ENCODE measurements at places on chromosomes 2 and 18.
A peak's percentile ranks its signal among the peaks of the same experiment; 100 is the strongest.

DNA sequence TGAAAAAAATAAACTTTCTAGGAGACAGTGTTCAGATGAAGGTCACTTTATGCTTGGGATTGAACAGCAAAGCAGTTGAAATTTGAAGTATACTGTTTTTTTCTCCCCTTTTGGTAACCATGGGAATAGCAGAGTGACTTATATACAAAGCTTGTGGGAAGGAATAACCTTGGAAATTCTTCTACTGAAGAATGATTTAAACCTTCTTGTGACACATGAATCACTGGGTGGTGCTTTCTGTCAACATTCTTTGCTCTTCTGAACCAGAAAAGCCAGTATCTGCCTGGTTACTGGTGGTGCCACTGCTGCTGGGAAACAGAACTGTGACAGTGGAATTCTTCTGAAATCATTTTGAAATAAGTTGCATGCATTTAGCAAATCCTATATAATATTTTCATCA, 39.4 kb upstream of the RND3 start:
- DNase-seq, result no peak

DNA sequence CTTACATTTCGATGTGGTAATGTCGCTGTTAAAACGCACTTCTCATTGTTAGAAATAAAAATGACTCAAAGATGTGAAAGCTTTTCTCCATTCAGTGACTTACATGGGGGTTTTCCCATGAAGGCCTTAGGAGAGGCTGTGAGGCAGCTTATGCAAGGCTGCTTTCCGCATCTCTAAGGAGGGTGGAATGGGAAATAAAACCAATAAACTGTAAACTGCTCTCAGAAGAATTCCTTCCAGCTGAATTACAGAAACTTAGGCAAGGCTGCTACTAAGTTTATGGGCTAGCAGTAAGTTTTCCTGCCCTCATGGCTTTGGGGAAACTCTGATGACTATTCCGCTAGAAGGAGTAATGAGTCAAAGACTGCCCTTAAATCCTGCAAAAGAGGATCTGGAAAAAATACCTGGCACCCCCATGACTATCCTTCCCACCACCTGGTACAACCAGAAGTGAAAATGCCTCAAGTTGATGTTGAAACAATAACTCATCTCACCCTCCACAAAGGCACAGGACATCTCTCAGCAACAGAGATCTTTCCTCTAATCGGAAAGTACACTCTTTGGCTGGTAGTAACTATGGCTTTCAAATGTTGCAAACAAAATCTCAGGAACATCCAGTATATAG, 97.7 kb upstream of the SMAD7 start:
- DNase-seq, result no peak

DNA sequence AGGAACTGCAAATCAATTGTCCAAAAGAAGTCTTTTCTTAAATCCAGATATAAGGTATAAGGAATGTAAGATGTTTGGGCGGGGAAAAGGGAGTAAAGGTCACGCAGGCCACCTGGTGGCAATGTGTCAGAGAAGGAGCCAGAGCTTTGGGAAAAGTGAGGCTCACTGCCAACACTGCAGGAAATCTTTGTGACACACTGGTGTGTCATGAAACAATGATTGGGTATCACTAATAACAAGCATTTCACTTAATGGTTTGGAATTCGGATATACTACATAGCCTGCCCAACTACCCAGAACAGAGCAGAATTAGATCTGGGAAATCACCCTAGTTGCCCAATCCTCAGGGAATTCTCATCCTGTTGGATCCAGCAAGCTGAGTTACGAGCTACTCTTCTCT, 61.0 kb downstream of the RBMS1 start:
- DNase-seq, result no peak

- DNase-seq, result peak; percentile 53
Observed at GRCh38 chr2:207531032-207531952, 1.5 kb downstream of the CREB1 start.

DNA sequence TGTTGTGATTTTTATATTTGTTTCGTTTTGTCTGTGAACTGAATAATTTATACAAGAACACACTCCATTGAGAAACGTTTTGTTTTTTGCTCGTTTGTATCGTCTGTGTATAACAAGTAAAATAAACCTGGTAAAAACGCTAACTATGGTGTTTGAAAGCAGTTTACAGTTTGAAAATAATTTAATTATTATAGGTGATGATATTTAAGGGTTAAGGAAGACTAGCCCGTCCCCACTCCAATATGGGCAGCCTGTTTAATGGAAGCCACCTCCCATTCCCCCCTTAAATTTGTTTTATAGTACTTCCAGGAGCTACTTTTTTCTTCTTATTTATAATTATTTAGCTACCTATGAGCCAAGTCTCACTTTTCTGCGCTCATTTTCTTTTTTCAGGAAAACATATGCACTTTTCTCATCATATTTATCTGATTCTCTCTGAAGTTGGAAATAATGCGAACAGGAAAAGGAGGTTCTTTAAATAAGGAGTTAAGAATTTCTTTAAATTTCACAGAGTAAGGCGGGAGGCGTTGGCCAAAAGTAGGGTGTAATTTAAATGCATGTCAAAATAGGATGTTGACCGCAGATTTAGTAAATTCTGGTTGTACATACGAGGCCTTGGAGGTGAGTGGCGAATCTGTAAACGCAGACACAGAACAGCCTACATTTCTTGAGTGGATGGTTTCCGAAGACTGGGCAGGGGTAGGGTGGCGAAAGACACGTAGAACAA, 9.8 kb downstream of the TBR1 start:
- no peak for DNase-seq

- no peak for DNase-seq
Observed at GRCh38 chr2:24110660-24111303, 12.4 kb downstream of the PFN4 start.

DNA sequence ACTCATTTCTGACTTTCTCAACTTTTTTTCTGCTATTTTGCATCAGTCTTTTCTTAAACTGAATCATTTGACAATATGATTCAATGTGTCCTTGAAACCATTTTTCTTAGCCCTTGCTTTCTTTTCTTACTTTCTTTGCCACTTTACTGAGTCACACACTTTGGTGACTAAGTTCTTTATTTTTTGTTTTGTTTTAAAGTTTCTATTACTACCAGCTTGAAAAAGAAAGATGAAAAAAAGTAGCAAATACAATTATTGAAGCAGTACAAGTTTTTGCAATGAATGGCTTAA, 116.5 kb downstream of the DOCK10 start:
- no peak for DNase-seq

DNA sequence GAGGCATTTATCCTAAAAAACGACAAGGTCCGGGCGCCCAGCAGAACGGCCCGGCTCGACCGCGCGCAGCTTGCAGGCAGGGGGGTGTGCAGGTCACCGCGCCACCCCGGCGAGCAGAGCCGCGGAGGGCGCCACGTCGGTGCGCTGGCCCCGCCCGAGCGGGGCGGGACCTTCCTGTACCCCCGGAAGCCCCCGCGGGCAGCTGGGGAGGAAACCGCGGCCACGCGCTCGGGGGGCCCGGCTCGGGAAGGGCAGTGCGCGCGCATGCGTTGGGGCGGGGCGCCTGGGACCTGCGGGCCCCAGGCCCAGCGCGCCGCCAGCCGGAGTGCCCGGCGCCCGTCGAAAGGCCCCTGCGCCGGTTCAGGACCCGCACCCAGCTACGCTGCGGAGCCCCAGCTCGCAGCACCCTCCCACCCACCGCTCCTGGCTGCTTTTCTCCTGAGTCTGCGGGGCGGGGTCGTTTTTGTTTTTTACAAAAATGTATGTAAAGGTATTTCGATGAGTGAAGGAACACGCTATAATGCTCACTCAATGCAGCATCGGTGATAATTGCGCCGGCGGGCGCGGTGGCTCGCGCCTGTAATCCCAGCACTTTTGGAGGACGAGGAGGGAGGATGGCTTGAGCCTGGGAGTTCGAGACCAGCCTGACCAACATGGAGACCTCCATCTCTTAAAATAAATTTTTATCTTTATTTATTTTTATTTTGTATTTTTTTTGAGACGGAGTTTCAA, 47.7 kb upstream of the POMC start:
- DNase-seq, result peak; percentile 88

GRCh38 chr2:217816396-217816869, 186.4 kb downstream of the TNS1 start:
- no peak for DNase-seq

- DNase-seq, result no peak
Observed at GRCh38 chr2:102098756-102099155, 43.8 kb upstream of the IL1R1 start.

DNA sequence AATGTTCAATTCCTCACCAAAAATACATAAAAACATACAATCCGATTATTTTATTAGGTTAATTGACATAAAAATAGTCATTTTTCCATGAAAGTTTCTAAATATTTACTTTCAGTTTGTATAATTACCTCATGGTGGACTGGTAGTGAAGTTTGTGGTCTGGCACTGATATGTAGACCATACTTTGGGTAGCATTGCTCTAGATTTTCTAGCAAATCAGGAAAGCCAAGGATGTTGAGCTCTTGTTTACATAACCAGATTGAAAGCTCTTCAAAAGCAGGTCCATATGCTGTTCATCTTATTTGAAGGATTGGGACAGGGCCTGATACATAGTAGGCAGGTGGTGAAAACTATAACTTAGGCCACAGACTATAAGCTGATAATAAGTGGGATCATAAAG, 61.8 kb downstream of the COMMD1 start:
- DNase-seq, result no peak

- no peak for DNase-seq
Observed at GRCh38 chr2:86378469-86378868, 41.0 kb upstream of the REEP1 start.

DNA sequence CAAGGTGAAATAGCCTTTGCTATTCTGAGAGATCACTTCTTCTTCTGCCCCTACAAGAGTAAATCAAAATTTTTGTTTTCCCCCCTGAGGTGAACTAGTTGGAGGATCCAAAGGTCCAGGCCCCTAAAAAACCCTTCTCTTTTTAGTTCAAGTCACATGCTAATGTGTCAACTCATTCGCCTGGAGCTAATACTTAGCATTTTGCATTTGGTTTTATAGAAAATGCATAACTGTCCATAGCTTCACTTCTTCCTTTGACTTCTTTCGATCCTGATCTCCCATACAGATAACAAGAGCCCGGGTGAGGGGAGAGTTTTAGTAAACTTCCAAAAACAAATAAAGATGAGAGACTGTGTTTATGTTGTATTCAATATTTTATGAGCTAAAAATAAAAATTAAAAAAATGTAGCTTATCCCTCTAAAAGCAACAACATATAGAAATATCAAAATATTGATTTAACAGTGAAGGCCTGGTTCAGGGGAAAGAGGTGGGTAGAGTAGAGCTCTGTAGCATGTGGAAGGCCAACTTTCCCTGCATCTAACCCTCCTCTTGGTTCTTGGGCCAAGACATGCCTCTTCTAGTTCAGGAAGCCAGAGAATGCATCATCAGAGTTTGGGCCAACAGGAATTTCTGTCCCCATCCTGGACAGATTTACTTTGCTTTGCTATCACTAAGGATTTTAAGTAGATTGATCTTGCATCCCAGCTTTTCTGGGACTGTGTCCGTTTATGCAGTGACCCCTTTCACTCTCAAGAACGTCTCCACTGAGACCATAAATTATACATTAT, 333.8 kb downstream of the ALK start:
- no peak for DNase-seq
